Activated T-cell treated with anti-CD3 and anti-CD28 coated beads, Interleukin-2, amount 50 U/mL, for 24 hours (primary cell): ENCODE measurements at places on chromosomes 2 and 18.

GRCh38 chr2:202418027-202418426, 41.9 kb downstream of the BMPR2 start:
- no peak for DNase-seq

- no peak for DNase-seq
These were observed 112.5 kb downstream of the MGAT5 start for GRCh38 chr2:134366359-134366758.

DNA sequence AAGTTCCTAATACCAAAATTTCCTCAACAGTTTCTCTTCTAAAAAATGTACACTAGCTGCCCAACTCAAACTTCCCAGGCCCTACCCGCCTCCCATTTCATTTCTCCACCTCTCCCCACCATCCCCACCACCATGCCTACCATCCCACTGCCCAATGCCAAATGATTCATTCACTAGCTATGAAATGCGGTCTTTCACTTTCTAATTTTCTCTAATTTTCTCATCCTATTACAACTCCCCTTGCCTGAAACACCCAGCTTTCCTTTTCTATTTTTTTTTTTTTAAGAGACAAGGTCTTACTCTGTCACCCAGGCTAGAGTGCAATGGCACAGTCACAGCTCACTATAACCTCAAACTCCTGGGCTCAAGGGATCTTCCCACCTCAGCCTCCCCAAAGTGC, 38.4 kb downstream of the KIDINS220 start:
- no peak for DNase-seq

DNA sequence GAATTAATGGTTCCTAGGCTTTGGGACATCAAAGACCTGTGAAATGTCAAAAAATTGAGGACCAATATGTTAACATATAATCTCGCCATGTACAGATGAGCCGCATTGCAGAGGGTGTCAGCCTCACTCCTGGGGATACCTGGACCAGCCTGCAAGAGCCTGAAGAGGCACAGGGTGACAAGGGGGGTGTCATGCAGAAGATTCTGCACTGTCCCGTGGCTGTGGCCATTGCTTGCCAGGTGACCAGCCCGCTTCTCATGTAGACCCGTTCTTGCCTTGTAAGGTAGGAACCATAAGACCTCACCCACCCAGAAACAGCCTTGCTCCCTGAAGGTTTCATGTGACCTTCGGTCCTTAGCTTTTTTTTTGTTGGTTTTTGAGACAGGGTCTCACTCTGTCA, 37.5 kb downstream of the TMEM37 start:
- DNase-seq: no peak

DNA sequence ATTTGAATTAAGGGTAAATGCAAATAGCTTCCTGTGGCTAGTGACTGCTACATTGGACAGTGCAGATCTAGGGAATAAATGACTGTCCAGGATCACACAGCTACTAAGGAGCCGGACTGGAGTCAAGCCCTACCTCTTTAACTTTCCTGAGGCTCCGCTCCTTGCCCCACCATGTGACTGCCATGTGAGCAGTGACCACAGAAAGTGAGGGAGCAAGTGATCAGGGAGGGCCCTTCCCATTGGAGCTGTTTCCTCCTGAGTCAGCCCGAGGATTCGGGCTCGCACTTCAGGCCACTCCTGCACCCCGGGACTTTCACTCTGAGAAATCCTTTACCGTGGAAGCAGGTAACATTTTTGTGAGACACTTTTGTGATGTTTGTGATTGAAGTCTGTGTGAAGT, 198.0 kb downstream of the ANKRD30B start:
- no peak for DNase-seq

- no peak for DNase-seq
These were observed 3.2 kb upstream of the PDK1 start for GRCh38 chr2:172552547-172553291.

GRCh38 chr2:181111059-181111458, 130.7 kb downstream of the UBE2E3 start:
- DNase-seq: no peak

GRCh38 chr2:96773922-96774321, 13.2 kb downstream of the CNNM4 start:
- peak; percentile 56 for DNase-seq

DNA sequence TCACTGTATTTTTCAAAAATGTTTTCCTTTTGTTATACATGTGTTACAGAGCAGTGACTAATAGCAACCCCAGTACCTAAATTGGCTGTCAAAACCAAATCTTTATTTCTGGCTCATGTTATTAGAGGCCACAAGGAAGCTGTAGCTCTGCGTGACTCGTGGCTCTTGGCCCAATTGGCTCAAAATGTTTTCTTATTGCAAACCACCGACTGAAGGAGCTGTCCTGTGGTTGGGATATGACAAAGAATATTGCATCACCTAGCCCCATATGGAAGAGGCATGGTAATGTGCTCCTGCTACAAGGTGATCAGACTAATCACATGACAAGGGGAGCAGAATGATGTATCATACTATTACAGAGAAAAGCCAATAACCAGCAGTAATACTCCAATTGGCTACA, 1058.5 kb downstream of the CBLN2 start:
- no peak for DNase-seq

- DNase-seq: no peak
These were observed 9.6 kb downstream of the TET3 start for GRCh38 chr2:73994178-73994831.

- DNase-seq: no peak
These were observed 174.6 kb upstream of the ALPP start for GRCh38 chr2:232203936-232204335.

GRCh38 chr18:23735021-23735464, 45.8 kb downstream of the LAMA3 start:
- no peak for DNase-seq

DNA sequence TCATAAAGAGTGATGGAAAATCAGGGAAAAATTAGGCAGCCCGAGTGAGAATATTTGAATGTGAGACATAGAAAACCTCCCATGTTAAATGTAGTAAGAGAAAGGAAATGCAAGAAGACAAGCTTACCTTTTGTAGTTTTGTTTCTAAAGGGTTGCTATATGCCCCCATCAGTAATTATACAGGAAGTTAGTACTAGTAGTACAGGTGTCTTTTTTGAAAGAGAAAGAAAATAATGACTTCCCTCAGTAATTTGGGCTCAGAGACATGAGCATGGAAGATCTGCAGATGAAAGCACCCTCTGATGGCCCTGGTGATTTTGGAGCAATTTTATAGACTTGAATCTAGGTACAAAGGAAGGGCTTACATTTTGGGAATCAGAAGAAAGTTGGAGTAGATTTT, 80.8 kb downstream of the RHBDD1 start:
- no peak for DNase-seq

- no peak for DNase-seq
These were observed 28.0 kb downstream of the EHBP1 start for GRCh38 chr2:62733546-62733945.

DNA sequence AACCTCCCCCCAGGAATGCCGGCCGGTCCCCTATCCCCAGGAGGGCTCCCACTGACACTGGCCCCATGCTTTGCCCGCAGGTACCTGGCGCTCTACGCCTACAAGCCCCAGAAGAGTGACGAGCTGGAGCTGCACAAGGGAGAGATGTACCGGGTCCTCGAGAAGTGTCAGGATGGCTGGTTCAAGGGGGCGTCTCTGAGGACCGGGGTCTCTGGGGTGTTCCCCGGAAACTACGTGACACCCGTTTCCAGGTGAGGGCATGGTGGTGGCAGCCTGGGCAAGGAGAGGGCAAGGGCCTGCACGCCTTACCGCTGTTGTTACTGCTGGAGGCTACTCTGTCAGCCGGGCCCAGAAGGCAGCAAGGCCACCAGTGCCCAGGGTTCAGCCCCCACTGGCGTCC, 181.3 kb downstream of the SEPTIN10 start:
- no peak for DNase-seq

- DNase-seq: peak; percentile 74
These were observed 36.2 kb downstream of the CHST10 start for GRCh38 chr2:100381240-100381639.

- no peak for DNase-seq
These were observed 199.6 kb upstream of the HNMT start for GRCh38 chr2:137764646-137765045.

GRCh38 chr18:9095297-9096006, 7.0 kb upstream of the NDUFV2 start:
- DNase-seq: peak; percentile 62

DNA sequence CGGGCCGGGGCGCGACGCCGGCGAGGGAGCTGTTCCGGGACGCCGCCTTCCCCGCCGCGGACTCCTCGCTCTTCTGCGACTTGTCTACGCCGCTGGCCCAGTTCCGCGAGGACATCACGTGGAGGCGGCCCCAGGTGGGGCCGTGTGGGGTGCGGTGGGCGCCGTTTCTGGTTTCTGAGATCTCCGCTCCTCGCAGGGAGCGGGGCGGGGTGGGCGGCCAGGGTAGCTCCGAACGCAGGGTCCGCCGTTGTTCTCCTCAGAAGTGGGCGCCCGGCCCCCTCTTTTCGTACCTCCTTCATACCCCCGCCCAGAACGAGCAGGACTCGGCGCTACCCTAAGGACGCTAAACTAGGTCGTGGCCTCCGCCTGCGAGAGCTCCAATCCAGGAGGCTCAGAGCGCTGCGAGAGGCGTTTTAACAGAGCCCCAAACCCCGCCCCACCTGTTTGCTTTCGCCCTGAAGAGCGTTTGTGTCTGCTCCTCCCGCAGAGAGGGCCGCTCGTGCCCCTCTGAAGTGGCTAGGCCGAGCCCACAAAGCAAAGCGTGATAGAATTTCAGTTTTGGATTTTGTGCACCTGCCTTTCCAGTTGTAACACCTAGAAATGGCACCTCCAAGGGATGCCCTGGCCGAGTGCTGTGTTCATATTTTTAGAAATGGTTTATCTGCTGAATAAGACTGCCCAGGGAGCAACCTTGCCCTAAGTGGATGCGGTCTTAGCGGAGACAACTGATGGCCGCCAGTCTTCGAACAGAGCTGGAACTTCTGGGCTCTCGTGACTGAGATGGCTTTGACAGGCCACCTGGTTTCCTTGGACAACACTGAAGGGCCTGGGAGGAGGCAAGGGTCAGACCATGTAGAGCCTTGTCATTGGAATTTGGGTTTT, 626 bp downstream of the CAPN10 start:
- peak; percentile 71 for DNase-seq

DNA sequence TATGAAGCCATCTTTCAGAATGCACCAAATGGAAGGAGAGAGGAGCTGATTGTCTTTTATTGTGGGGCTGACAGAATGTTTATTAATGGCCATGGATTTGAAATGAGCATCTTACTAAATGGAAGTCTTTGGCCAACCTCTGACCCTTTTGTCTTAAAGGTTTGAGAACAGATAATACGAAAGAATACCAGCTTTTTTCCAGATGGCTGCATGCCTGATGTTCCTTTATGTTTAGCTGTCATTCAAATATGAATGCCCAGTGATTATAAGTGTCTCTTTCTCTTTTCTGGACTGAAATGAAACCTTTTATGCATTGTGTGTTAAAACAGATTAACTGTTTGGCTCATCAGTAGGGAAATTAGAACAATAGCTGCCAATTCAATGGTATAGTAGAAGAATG, 46.0 kb downstream of the PARD3B start:
- no peak for DNase-seq

GRCh38 chr2:137380610-137381009, 583.7 kb upstream of the HNMT start:
- DNase-seq: no peak

DNA sequence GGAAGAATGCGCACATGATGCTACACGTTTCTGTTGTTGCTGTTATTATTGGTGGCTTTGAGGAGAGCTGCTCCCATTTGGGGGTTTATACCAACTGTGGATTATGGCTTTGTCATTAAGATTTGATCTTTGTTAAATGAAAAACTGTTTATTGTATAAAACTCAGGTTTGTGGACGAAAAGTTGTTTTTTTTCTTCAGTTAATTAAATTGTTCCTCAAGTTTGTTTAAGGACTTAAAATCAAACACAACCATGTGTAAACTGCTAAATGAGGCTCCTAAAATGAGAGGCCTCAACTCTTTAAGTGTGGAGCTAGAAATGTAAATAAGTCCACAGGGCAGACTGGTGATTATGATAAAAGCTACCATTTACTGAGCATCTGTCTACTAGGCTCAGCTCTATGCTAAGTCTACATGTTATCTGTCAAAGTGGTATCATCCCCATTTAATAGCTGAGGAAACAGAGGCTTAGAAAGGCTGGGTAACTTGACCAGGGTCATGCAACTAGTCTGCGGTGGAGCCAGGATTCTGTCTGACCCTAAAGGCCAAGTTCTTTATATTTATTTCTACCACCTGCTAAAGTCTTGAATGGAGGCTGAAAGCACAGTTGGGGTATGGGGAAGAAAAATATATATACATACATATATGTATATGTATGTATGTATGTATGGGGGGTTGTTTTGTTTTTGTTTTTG, 4.1 kb downstream of the MYCN start:
- DNase-seq: no peak

GRCh38 chr2:147844697-147845410, at the start of gene ACVR2A:
ACVR2A (plus strand) TSS chr2:147845029; CDS start chr2:147845153, 124 bp downstream.
- peak; percentile 64 for DNase-seq

GRCh38 chr2:88735853-88736252, 44.4 kb downstream of the RPIA start:
- no peak for DNase-seq

GRCh38 chr2:152420363-152420762, 85.4 kb downstream of the FMNL2 start:
- DNase-seq: no peak

DNA sequence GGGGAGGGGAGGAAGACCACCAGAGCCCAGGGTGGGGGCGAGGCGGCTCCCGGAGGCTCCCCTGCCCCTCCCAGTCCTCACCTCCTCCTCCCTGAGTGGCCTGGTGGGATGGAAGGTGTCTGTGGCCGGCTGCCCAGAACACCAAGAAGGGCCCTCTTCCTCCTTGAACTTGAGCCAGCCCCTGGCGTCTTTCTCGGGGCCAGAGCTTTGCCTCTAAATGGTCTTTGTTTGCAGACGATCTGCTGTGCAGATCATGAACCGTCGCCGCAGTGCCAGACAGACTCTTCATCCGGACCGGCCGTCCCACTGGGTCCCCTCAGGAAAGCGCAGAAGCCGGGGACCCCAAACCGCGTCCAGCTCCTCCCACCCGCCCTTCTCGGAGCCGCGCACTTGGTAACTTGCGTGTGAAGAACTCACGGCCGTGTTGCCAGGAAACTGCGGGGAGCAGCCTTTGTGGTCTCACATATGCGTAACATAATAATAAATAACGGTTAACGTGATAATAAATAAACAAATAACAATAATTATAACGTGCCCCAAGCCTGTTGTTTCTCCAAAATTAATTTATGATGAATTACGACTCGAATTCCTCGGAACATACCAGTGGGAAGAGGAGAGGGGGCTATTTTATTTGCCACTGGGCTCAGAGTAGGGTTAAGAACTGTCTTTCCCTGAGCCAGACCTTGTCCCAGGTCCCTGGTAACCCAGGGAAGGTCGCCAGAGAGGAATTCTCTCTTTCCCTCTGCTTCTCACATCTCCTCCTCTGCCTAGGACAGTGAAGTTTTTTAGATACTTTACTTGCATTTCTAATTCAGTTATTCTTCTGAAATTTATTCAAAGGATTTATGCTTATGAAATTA, 41.0 kb downstream of the PTGR3 start:
- DNase-seq: no peak
